ENCODE measurements at places on chromosomes 1 and 21.

DNA sequence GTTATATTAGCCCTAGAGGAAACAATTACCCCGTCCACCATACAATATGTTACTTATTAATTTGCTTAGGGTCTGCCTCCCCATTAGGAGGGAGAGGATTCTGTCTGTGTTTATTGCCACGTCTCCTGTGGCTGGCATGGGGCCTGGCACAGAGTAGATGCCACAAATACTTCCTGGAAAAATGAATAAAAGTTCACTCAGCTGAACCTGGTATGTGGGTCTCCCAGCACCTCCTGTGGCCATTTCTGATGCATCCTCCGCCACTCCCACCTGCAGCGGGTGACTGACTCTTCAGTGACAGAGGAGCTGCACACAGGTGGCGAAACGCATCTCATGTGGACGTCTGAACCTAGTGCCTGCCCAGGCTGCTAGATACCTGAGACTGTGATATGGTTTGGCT, 112.7 kb downstream of the CLIC6 start:
- no peak for DNase-seq

DNA sequence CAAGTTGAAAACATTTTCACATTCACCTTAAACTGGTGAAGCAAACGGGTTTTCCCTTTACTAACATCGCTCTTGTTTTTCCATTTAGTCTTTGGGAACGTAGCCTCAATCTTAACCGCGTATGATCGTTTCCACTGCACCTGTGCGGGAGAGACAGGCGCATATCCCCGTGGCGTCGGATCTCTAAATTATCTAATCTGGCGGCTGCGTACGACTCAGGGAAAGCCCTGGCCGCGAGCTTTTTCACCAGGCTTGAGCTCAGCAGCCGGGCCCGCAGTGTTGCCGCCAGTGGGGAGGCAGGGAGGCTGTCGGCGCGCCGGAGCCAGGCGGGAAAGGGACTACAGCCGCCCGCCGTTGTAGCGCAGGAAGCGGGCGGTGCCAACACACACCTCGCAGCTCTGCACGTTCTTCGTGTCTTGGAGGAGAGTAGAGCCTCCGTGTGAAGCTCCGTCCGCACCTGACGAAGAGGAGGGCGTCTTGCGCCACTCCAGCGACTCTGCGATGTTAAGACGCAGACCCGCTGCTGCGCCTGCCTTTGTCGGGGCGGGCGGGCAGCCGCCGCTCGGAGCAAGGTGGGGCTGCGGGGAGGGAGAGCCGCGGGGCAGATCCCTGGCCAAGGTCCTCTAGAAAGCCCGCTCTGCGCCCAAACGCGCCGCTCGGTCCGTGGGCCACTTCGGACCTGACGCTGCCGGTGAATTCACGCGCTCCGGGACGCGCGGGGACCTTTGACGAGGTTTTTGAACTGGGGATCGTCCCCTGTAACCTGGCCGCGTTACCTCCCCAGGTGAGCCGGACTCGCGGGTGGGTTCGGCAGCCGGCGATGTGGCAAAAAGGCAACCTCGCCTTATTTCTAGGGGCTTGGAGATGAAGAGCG, 18.5 kb upstream of the TBX15 start:
- DNase-seq: no peak

GRCh38 chr1:197438010-197438790, 170.1 kb downstream of the CRB1 start:
- no peak for DNase-seq

DNA sequence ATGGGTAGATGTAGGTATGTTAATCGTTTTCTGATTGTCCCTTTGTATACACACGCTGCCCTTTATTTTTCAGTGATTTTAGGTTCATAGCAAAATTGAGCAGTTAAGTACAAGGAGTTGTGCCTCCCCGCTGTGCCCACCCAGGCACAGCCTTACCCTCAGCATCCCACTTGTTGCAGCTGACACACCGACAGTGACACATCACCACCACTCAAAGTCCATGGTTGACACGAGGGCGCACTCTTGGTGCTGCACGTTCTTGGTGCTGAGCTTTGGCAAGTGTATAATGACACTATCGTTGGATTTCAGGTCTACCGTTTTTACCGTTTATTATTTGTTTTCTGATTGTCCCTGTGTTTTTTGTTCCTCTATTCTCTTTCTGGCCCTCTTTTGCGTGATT, 15.6 kb downstream of the C1orf159 start:
- DNase-seq: no peak

- no peak for DNase-seq
Measured at GRCh38 chr1:180168786-180169639, 14.3 kb downstream of the QSOX1 start.

DNA sequence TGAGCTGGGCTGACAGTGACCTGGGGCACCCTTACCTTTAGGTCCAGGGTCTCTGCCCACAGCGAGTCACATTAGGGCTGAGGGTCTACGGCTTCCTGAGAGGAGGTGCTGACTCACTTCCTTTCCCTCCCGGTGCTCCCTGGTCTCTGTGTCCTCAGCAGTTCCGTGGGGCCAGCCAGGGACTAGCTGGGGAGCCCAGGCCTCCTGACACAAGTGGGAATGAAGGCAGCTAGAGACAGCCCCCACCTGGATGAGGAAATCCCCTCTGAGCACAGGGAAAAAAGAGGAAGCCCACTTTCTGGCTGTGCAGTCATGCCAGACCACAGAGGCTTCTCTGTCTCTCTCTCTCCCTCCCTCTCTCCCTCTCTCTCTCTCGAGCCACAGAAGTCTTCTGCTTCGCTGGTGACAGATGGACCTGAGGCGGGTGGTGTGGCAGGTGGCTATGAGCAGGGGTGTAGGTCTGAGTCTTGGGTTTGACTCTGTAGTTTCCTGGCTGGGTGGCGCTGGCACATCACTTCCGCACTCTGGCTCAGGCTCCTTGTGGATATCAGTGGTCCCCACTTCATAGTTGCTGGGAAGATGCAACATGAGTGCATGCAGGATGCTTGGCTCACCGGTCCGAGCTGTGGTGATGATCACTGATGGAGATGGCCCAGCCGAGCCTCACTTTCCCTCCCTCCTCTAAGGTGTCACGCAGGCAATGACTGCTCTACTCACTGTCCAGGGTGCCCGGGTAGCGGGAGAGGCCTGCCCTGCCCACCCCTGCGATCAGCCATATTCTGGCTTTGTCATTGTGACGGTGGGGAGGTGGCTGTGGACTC, 3.5 kb downstream of the SLC66A1 start:
- DNase-seq: no peak

Measured in stimulated activated CD4-positive, alpha-beta T cell treated with anti-CD3 and anti-CD28 coated beads, Interleukin-1b, Interleukin-23, amount 100 ng/mL, for 1 hour (primary cell).